ENCODE measurements at places on chromosomes 3 and 15. TPM values are rescaled to one million over a fixed set of nuclear protein-coding genes. Genes with fewer than 3 reads are reported as not detected.
A peak's percentile ranks its signal among the peaks of the same experiment; 100 is the strongest.

Gene DPPA2
- not detected for polyA plus RNA-seq

Gene CILP
- polyA plus RNA-seq: 34.1 TPM

Gene SCAANT1
- polyA plus RNA-seq: not detected

DNA sequence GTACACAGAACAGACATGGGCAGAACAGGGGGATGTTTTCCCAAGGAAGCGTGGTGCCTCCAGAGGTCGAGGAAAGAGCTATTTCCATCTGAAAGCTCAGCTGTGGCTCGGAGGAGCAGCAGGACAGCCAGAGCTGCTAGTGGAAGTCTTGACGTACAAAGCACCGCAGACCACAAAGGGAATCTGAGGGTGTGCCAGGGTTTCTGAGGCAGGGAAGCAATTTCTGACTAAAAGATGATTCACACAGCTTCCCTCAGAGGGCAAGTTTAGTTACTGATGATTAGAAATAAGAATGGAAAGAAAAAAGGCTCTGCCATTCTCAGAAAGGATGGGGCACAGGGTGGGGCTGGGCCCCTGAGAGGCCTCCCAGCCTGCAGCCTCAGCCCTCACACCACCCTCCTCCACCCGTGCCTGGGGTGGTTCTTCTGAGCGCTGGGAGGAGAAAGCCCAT, 45.8 kb upstream of the SEC13 start:
- no peak overlapping the region for H3K27ac ChIP-seq
- no peaks in the 10 kb centered on the region for H3K36me3 ChIP-seq
- no peaks in the 10 kb centered on the region for H3K4me1 ChIP-seq

DNA sequence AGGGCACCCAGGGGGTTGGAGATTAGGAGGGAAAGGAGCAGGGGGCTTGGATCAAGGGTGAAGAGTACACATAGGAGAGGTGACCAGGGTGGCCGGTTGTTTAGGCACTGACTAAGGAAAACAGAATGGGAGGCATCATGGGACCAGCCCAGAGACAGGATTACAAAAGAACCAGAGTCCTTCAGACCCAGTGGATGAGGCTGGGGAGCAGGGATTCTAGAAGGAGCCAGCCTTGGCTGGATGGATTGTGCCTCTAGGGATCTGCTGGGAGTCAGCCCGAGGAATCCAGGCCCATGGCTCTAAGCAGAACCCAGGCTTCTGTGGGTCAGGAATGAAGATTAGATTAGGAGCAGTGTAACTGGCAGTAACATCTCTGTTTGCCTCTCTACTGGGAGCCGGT, 98.6 kb downstream of the ARNT2 start:
- H3K27me3 ChIP-seq: no peaks in the 10 kb centered on the region
- no peak overlapping the region for H3K4me3 ChIP-seq
- H3K36me3 ChIP-seq: no peaks in the 10 kb centered on the region
- H3K27ac ChIP-seq: peak overlapping the region; percentile 24
- H3K4me1 ChIP-seq: peaks cover 27% of the 10 kb centered on the region
- DNase-seq: no peak

GRCh38 chr3:110969229-110970211, 102.1 kb upstream of the NECTIN3 start:
- no peak for DNase-seq
- H3K36me3 ChIP-seq: no peaks in the 10 kb centered on the region
- H3K4me3 ChIP-seq: no peak overlapping the region
- H3K4me1 ChIP-seq: no peaks in the 10 kb centered on the region
- no peak overlapping the region for H3K27ac ChIP-seq

Gene HDC
- 2.4 TPM for polyA plus RNA-seq
